GM04504 (cell line): ENCODE measurements at places on chromosomes 4 and X.

- DNase-seq = peak; percentile 98
Observed at GRCh38 chr4:156686120-156686519, 285.5 kb downstream of the PDGFC start.

DNA sequence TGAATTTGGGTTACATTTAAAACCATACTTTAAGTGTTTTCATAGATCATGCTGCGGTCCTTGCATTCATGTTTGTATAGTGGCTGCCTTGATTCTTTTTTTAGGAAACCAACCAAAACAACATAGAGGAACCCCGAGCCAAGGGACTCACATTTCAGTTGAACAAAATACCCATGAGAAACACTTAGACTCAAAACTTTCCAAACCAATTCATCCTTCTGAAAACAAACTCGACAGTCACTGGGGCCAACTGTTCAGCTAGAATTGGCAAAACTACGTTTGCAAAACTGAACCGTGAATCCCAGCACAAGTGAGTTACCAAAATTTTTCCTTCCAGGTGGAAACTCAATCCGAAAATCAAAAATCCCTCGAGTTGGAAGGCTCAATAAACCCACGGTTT is 1.4 kb downstream of the ADGRA3 start:
- DNase-seq = no peak

- no peak for DNase-seq
Observed at GRCh38 chr4:124636788-124637187, 75.7 kb downstream of the ANKRD50 start.

DNA sequence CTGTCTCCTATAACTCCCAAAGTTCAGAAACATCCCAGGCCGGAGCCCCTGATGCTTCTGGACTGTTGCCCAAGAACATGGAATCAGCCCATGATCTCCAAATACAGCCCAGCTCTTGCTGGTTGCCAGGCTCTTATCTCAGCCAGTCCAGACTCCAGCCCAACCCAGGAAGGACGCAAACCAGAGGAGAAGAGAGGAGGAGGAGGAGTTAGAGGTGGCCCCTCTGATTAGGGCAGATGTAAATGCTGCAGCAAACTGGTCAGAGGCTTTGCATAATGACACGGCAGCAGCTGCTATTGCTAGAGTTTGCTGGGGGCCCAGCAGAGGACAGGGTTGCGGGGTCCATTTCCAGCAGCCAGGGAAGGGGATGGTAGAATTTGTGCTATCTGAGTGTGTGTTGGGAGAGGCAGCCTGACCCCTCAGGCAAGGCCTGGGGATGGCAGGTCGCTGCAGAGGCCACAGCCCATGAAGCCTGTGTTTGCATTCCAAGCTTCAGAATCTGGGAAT is 4.2 kb upstream of the OTUD5 start:
- no peak for DNase-seq

DNA sequence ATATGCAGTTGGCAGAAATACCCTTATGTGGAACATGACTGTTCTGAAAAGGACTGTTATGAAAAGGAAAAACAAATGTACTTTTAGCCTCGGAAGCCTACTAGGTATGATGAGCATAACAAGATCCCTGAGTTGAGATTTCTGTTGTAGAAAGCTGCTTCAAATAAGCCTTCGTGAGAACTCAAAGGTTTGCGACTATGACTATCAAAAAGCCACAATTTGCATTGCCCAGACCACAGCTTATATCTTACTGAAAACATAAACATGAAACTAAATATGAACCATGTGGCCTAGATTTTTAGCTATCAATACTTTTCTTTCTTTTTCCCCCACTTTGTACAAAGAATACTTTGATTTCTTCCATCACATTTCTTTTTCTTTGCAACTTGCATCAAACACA is 398.2 kb upstream of the LCORL start:
- no peak for DNase-seq

- DNase-seq = no peak
Observed at GRCh38 chr4:3308691-3309090, 15.9 kb downstream of the RGS12 start.

DNA sequence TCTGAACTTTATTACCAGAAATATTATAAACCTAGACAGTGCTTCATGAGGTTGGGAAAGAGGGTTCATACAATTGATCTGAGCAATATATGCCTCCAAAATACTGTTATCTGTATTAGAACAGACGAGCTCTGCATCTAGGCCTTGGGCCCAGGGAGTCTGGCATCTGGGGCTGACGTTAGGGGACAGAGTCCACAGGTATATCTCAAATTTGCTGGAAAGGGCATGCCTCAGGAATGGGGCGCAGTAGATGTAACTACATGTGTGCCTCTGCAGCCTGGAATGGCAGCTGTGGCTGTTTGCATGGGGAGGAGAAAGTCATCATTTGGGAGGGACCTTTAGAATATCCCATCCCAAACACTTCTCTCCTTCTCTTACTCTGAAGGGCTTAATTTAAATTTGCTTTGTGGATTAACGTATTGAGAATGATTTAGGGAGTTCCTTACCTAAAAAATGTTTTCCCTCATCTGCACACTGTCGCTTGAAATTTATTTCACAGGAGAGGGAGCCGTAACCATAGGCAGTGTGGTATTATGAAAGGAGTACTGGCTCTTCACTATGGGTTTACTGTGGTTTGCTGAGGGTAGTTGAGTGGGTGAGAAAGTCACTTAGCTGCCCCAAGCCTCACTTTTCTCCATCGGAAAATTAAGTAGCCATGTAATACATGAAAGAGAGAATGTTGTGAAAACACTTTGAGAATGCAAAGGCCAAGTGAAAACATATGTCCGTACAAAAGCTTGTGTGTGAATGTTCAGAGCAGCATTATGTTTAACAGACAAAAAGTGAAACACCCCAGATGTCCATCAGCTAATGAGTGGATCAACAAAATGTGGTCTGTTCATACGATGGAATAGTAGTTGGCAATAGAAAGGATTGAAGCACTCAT is 5.9 kb downstream of the ADD1 start:
- DNase-seq = no peak

DNA sequence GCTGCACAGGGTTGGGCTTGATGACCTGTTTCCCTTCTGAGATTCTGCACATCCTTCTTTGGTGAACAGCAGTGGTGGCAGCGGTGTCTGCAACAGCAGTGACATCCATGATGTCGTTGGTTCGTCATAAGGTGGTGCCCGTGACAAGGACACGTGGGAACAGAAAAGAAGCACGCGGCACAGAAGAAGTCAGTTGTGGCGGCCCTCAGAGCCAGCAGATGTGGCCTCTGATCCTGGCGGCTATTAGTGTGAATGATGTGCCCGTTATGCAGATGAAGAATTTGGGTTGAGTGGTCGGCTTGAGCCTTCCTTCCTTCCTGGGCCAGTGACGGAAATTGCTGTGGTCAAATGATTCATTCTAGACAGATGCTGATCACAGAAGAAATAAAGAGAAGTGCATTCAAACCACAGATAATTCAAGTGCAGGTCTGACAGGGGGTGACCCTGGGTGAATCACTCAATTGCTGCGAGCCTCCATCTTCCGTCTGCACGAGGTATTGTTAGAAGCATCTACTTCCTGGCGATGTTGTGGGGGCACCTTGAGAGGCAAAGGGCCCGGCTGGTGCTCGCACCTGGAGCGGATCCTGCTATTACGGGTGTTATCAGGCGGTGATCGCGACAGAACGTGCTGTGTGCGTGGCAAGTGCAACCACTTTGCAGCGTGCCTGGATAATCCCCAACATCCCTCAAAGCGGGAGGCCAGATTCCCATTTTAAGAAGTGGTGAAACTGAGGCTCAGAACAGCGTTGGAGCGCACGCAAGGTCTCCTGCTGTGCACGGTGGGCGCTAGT is 215.2 kb upstream of the PSAPL1 start:
- peak; percentile 83 for DNase-seq

DNA sequence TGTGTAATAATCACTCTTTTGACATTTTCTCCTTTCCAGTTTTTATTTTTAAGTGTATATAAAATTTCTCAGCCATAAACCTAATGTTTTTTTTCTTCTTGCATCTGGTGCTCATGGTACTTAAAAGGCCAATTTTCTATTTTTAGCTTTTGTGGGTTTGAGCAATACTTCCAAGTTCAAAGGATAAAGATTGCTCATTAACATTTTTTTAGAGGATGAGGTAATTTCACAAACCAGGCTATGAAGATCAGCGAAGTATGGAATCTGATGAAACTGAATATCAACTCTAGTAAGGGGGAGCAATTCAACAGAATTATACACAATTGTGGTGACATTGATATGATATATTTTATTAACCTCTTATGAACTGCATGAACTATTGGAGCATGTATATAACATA is 25.8 kb upstream of the KLHL34 start:
- DNase-seq = peak; percentile 10

DNA sequence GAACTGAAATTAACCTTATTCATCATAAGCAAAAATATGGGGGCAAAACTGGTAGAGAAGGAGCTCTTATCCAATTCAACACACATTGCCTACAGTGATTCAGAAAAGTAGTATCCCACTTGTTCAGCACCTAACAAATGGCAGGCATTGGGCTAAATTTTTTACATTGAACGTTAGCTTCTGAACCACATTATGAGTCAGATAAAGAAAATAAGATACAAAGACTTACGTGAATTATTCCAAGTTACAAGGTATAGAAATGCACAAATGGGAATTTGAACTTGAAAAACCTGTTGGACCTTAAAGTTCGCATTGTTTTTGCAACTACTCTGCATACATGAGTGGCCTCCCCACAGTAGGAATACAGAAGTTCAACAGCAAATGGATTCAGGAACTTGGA is 210.6 kb downstream of the LDB2 start:
- no peak for DNase-seq

GRCh38 chrX:12891915-12892506 is 14.4 kb upstream of the TLR8 start:
- DNase-seq = no peak

- DNase-seq = no peak
Observed at GRCh38 chr4:3683744-3684421, 82.3 kb upstream of the ADRA2C start.

DNA sequence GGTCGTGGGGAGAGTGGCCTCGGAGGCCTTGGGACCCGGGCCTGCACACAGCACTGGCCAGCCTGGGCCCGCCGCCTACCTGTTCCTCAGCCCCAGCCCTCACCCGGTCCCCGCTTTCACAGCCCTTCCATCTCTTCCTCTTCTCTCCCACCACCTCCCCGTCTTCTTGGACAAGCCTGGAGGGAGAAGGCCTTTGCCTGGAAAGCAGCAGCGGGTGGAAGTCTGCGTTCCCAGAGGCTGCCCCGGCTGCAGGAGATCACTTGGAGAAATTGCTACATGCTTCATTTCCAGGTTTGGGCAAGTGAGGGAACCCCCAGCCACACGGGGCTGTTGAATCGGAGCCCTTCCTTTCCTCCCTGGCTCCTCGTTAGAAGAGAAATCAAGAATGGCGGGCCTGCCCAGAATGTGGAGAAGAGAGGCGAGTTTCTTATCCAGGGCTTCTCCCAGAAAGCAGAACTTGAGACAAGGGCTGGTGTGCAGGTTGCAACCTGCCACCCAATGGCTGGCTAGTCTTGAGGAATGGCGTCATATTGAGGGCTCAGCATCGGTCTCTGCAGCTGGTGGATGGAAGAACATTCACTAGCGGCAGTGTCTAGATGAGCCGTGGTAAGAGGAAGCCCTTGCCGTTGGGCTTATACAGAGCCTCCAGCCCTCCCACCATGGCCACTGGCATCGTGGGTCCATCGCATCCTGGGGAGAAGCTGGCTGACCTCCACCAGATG is 1.2 kb upstream of the PDZD4 start:
- DNase-seq = no peak

DNA sequence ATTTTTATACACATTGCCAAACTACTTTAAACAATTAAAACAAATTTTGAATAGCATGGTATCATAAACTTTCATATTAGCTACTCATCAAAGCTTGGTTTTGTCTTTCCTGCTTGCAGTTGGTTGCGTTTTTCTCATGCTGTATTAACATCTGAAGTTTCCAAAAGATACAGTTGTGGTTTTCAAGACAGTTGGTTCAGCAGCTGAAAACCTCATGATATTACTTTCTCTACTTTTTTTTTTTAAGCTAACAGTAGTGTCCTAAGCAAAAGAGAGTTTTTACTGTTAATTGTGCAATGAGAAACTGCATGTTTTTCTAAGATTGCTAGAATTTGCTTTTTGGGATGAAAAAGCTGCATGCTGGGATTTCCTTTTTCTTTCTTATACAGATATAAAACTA is 15.2 kb downstream of the RUFY3 start:
- DNase-seq = no peak

GRCh38 chr4:100430451-100430850 is 87.4 kb downstream of the EMCN start:
- DNase-seq = no peak
